Activated T-helper 2 cell treated with anti-CD3 and anti-CD28 coated beads, Interferon-gamma antibody, Interleukin-2, Interleukin-4, amounts not matched to agents 10 μg/mL and 5 μg/mL and 100 μg/mL, durations not matched to agents 14 hours and 24 hours and 36 hours (primary cell): ENCODE measurements at places on chromosomes 7 and 10.

GRCh38 chr7:145812218-145812617 lies 304.4 kb upstream of the CNTNAP2 start:
- no peak for DNase-seq

DNA sequence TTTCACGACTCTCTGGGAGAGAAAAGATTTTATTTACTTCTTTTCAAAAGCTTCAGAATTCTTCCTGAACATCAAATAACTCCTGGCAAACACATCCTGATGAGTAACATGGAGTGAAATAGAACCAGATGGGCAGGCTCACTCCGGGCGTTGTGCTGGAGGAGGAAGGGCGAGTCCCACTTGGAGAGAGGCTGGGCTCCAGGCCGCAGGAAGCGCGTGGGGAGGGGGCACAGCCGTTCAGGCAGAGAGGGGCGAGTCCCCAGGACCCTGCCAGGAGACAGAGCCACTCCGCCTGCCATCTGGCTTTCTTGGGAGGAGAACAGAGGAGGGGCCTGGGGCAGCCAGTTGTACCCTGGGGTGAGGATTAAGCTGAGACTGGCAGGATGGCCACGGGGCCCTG lies 265.9 kb upstream of the ZMIZ1 start:
- DNase-seq: no peak

- no peak for DNase-seq
Observed at GRCh38 chr10:101301111-101301731, 52.7 kb upstream of the BTRC start.

GRCh38 chr10:113627836-113628235 lies 36.0 kb downstream of the NRAP start:
- no peak for DNase-seq

- DNase-seq: no peak
Observed at GRCh38 chr10:10676972-10677371, 340.7 kb upstream of the CELF2 start.

DNA sequence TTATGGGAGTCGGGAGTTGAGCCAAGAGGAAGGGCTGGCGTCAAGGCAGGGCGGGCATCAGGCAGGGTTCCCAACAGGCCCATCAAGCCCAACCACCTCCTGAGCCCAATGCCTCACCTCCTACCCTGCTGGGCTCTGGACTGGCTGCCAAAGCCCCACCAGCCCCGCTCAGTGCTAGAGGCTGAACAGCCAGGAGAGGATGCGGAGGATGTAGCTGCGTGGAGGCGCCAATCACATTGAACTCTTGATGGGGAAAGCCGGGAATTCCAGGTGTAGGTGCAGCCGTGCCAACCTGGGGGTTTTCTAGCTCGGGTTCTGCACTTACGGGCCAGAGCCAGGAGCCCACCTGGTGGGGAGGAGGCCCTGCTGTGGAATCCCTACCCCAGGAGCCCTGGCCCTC lies 12.9 kb downstream of the ATP5MF start:
- no peak for DNase-seq

DNA sequence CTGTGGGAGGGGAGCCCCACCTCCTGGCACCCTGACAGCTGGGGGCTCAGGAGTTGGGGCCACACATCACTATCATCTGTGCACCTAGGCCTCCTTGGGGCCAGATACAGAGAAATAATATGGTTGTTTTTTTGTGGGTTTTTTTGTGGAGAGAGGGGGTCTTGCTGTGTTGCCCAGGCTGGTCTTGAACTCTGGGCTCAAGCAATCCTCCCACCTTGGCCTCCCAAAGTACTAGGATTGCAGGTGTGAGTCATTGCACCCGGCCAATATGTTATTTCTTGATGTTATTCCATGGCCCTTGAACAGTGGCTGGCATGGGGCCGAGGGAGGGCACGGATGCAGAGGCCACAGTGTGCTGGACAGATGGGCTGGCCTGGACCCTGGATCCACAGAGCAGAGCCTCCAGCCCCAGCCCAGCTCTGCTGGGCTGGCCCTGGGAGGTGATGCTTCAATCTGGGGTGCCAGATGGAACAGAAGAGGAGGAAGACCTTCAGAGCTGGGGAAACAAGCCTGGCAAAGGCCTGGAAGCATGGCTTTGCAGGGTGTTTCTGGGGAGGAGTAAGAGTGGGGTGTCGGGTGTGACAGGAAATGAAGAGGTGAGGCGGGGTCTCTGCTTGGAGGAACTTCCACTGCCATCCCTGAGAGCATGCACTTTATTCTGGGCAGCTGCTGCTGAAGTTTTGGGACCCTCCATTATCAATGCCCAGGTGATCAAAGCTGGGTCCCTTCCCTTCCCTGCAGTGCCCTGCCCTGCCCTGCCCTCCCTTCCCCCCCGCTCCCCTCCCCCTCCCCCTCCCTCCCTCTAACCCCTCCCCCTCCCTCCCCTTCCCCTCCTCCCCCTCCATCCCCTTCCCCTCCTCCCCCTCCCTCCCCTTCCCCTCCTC lies 3.7 kb upstream of the FZD9 start:
- no peak for DNase-seq

GRCh38 chr7:103797647-103798307 lies 191.7 kb downstream of the RELN start:
- DNase-seq: no peak

GRCh38 chr10:3452173-3452626 lies 279.6 kb upstream of the PITRM1 start:
- no peak for DNase-seq

- no peak for DNase-seq
Observed at GRCh38 chr7:86867163-86867762, 192.2 kb downstream of the ELAPOR2 start.

DNA sequence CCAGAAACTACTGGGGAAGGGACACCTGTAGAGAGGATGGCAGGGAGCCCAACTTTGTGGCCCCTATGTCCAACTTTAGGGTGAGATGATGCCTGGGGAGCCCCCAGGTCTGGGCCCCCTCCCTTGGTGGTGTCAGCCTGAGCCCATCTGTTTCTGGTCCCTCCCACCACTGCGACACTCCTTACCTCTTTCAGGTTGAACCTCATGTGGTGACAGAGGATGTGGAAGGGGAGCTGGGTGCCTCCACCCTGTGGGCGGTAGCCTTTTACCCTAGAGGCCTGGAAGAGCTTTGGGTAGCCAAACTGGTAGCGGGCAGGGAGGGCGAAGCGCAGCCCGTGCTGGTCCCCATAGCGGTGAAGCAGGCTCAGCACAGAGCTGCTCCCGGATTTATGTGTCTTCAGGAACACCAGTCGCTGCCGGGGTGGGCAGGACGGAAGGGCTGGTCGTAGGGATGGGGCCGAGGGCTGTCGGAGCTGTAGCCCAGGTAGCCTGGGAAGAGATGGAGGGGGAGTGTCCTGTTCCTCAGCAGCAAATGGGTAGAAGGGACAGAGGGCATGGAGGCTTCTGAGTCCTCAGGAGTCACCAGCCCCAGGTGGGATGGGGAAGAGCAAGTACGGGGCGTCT lies 2.0 kb downstream of the GAL3ST4 start:
- DNase-seq: no peak

GRCh38 chr10:6219494-6219836 lies 16.7 kb downstream of the PFKFB3 start:
- DNase-seq: no peak

GRCh38 chr7:121017586-121017985 lies 29.1 kb downstream of the CPED1 start:
- no peak for DNase-seq

GRCh38 chr7:98629001-98629431 lies 11.9 kb downstream of the NPTX2 start:
- DNase-seq: no peak

- DNase-seq: peak; percentile 92
Observed at GRCh38 chr7:116862234-116862950, at the start of gene CAPZA2. TSS of gene CAPZA2 (plus strand) at chr7:116862587. CDS start at chr7:116862612, 25 bp downstream.

- DNase-seq: no peak
Observed at GRCh38 chr7:29482056-29482455, 81.6 kb upstream of the PRR15 start.

DNA sequence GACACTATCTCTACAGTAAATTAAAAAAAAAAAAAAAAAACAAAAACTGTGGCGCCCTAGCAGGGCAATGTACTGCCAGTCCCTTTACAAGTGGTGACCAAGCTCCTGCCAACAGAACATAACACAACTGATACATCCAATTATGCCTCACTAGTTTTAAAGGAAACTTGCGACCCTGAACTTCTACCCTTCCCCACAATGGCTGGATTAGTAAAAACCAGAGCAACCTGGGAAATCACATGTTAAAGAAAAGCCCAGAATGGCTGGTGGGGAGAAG lies 16.5 kb downstream of the ATE1 start:
- DNase-seq: no peak

GRCh38 chr10:117005026-117005526 lies at the start of gene SHTN1:
TSS of gene SHTN1 (minus strand) at chr10:117005187. CDS start at chr10:117005079, 108 bp downstream.
- peak; percentile 10 for DNase-seq

- DNase-seq: no peak
Observed at GRCh38 chr7:48038815-48039506, 3.6 kb downstream of the C7orf57 start.

DNA sequence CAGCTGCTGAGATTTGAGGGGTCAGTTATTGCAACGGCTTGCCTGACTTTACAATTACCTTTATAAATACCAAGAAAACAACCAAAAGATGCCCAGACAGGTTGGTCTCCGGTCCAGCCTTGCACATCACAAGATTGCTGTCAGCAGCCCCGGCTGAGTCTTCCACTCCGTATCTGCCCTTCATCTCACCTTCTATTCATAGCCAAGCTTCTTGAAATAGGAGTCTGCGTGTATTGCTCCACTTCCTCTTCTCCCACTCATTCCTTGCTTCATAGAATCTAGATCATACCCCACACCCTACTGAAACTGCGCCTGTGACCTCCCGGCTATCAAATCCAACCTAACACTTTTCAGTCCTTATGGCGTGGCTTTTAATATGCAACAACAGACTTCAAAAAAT lies 31.1 kb upstream of the USP6NL start:
- no peak for DNase-seq

DNA sequence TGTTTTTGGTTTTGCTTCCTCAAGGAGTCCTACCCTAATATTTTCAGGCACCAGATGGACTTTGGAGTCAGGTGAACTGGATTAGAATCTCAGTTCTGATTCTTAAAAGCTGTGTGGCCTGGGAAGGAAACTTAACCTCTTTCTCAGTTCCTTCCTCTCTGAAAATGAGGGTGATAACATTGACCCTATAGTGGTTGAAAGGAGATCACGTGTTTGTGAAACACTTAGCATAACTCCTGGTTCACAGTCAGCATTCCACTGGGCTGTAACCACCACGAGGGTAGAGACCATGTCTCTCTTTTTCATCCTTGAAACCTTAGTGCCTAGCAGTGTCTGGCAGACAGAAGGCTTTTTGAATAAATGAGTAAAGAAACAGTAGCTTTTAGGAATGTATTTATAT lies 16.7 kb downstream of the LSMEM1 start:
- no peak for DNase-seq

GRCh38 chr10:110150981-110151380 lies 56.4 kb upstream of the MXI1 start:
- no peak for DNase-seq

DNA sequence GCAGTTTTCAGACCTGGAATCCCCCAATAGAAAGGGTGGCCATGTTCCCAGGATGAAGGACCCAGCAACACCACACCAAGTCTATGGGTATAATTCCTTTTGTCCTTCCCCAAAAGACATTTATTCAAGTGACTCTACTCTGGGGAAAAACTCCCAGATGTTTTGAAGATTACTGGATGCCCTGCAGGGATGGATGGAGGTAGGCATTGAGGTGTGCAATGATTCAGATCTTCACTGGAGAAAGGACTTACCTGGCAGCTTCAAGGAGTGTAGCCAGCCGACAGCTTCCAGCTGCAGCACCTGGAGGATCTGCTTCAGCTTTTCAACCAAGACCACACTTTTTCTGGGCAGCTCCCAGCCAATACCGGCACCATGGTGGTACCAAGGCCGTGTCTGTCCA lies 172.0 kb downstream of the BAMBI start:
- no peak for DNase-seq

GRCh38 chr7:35003679-35004303 lies 33.5 kb downstream of the DPY19L1 start:
- DNase-seq: no peak

DNA sequence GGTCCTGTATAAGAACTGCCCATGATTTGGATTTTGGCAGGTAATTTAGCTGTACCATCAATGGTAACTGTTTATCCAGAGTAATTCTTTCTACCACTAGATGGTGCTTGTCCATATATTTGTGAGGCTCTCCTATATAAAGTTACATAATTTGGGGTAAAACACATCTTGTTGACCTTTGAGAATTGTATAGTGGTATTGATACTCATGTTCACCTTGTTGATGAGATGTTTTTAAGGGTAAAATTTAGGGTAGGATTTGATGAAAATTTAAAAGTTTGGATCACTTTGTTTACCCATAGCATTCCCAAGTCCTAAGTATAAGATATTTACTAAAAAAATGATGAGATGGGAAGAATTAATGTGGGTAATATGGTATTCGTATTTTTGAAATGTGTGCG lies 31.6 kb downstream of the ST7 start:
- no peak for DNase-seq

- DNase-seq: no peak
Observed at GRCh38 chr10:32061440-32061839, 5.2 kb upstream of the KIF5B start.

DNA sequence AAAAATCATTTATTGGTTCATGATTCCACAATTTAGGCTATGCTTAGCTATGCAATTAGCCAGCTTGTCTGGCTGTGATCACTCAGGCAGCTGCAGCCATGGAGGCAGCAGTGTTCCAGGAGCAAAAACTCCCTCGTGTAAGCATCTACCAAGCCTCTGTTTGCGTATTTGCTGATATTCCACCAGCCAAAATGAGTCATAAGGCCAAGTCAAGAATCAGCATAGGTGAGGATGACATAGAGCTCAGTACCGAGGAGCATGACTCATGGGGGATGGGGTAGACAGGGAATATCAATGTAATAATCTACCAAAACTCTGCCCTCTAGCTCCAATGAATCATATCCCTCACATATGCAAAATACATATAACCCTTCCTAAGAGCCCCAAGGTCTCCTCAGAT lies 63.3 kb downstream of the IMMP2L start:
- no peak for DNase-seq

DNA sequence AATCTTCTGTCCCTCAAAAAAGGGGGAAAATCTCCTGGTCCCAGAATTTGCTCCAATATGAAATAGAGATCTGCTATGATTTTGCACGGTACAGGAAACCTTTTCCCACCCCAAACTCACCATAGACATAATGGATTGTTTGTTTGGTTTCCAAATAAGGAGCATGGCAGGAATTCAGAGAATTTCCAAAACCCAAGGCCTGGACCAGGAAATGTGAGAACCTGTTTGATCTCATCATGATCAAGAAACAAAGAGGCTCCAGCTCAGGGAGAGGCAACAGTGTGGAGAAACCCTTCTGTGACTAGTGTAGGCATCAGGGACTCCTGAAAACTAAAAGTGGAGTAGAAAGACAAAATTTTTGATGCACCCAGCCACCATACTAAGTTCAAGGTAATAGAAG lies 1548.1 kb upstream of the LRRTM3 start:
- no peak for DNase-seq
